ENCODE measurements at places on chromosomes 1 and 21.

DNA sequence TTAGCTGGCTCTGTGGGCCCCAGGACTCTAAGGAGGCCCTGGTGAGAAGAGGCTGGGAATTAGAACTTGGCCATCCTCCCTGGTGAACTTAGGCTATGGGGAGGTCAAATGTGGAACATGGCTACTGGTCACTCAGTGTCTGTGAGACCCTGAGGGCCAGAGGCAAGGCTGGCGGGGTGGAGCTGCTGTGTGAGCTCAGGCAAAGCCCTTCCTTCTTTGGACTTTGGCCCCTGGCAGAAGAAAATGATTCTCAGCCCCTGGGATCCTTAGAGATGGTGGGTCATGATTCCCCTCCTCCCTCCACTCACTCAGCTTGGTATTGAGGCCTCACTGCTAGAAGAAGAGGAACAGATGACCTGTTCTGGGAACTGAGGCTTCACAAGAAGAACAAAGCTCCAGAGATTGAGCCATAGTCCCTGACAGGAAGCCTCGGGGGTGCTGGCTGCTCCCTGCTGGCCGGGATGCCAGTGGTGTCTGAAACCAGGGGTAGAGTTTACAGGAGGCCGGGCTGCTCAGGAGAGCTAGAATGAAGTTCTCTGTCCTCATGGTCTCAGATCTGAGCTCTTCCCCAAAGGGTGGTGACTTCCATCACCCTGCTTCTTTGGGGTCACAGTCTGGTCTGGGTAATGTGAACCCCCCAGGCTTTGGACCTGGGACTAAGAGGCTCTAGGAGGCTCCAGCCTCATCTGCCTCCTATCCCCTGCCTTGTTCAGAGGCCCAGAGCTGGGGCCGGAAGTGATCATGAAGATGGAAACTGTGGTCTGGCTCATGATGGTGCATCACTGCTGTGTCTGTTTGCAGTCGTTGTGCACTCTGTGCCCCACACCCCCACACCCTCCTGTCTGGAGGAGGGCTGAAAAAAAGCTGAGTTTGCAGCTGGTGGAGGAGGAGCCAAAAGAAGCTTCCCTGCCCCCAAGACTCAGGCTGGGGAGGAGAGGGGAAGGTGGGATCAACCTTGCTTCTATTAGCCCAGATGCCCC, 905 bp downstream of the BTBD19 start:
- no peak for DNase-seq

DNA sequence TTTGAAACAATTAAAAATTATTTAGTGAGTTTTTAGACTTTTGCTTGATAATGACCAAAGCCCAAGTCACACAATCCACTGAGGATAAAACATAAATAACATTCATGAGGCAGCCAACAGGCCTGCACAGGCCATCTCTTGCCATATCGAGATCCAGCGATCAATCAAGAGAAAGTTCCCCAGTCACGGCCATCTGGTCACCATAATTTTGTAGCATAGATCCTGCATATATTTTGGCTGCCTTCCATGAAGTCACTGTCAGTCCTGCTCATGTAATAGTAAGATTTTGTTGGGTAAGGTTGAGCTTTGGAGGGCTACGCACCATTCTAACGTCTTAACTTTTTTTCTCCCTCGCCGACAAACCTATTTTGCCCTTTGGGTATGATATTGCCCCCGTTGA, 17.5 kb downstream of the KPNA6 start:
- DNase-seq: no peak

- DNase-seq: no peak
Observed at GRCh38 chr1:243213045-243213787, 41.9 kb downstream of the CEP170 start.

DNA sequence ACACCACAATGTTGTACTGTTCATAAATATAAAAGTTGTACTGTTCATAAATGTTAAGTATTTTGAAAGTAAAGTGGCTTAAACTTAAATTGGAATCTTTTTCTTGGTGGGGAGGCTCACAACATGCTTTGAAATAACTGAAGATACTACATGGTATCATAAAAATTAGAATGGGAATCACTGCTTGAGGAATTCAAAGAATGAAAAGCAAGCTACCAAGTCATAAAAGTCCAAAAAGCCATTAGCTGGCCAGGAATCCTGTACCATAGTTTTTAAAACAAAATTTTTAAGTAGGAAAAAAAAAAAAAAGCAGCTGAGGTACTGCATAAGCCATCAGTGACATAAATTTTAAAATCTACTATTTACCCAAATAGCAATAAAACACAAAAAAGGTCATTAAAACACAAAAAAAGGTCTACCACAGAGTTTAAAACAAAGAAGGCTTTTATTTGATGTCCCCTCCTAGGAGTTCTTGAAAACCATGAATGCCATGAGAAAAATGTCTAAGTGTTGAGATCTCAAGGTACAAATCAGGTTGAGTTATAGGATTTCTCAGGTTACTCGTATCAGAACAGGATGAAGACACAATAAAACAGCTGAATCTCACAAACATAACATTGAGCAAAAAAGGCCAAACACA, 8.6 kb downstream of the ZZZ3 start:
- no peak for DNase-seq

DNA sequence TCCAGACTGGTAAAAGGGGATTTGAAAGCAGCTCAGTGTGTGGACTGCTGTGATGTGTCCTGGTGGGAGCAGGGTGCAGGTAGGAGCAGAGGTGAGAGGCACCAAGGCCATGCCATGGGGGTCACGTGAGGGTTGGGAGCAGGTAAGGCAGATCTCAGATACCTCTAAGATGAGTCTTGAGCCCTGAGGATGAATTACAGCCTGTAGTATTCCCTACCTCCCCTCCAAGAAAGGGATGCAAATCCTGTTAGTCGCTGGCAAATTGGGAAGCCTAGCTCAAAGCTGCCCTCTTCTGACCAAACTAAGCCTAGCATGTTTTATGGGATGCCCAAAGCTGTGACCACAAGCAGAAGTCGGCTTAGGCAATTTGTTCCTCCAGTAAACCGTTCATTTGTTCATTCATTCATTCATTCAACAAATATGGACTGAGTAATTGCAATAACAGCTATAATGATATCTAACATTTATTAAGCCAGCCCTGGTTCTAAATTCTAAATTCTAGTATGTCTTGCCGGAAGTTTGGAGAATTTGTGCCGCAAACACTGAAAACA, 3.9 kb upstream of the NUAK2 start:
- DNase-seq: no peak

DNA sequence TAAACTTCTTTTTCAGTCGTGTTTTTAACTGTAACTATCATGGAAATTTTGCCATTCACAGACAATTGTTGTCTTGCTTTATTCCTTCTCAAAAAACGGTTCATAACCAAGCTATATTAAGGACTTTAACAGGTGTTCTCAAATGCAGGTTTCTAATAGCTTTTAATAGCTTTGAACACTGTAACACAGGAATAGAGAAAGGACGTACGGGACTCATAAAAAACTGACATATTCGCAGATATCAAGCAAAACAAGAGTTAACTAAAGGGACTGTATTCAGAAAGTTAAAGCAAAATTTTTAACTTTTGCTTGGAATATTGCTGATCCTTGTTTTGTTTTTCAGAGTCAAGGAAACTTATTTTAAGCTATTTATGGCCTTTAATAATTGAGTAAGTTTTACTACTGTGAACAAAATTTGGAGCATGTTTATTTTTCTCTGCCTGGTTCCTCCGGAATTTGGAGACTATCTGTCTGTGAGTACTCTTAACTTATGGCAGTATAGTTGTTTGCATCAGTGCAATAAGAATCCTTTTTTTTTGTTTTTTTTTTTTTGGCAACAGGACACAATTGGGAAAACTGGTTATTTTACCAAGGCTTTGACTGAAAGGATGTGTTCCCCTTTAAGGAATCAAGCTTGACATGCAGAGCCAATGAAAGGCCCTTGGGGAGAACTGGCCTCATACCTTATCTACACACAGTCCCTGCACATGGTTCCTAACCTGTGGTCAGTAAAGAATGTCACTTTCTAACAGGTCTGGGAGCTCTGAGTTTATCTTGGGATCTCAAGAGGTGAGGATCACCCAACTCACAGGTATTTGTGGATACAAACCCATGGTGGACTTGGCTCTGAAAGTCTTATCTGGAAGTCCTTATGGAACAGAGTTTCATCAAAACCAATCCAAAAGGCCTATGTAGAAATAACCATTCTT, 5.8 kb upstream of the CD46 start:
- DNase-seq: no peak

DNA sequence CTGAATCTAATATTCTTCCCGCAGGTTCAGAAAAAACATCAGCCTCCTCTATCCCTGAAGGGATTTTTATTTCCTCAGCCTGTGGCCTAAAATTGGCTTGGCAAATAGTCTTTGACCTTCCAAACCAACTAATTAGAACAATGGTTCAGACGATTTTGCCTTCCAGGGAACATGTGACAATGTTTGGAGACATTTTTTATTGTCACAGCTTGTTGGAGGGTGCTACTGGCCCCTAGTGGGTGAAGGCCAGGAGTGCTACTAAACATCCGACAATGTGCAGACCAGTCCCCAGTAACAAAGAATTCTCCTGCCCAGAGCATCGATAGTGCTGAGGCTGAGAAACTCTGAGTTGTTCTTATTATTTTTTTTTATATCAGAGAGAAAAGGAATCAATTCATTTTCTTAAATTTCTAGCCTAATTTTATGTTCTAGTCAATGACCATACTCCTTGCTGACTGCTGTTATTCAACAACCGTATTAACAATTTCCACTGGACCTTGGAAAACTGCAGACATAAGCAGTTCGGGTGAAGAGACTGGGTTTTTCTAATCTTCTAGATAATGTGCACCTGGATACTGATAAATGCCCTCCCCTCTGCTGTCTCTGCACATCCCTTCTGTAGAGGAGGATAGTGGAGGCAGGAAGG, 280.7 kb downstream of the LMX1A start:
- DNase-seq: no peak

DNA sequence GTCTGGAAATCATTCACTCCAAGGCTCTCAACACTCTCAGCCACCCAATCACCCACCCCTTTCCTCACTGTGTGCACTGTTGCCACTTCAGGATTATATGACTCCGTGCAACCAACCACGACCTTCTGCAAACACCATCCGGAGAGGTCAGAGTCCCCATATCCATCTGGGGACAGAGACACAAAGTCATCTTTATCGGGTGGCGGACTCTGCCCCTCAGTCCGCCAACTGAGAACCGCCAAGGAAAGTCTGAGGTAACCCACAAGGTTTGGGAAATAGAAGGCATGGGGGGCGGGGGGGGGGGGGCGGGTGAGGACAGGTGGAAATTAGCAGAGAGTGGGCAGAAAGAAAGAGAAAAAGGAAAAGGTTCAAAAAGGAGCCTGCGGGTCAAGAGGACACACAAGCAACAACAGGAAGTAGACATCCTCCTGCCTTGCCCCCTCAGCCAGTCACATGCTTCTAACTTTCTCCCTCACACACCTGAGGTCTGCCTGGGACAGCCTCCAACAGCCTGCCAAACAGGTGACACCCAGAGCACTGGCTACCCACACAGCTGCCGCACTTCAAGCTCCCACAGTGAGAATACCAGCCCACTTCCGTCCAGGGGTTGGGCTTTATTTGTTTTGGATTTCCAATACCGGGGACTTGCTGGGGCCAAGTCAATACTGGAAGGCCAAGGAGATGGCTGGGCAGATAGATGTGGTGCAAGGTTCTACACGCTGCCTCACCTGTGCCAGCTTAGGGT, 58.1 kb downstream of the SSBP3 start:
- DNase-seq: no peak

DNA sequence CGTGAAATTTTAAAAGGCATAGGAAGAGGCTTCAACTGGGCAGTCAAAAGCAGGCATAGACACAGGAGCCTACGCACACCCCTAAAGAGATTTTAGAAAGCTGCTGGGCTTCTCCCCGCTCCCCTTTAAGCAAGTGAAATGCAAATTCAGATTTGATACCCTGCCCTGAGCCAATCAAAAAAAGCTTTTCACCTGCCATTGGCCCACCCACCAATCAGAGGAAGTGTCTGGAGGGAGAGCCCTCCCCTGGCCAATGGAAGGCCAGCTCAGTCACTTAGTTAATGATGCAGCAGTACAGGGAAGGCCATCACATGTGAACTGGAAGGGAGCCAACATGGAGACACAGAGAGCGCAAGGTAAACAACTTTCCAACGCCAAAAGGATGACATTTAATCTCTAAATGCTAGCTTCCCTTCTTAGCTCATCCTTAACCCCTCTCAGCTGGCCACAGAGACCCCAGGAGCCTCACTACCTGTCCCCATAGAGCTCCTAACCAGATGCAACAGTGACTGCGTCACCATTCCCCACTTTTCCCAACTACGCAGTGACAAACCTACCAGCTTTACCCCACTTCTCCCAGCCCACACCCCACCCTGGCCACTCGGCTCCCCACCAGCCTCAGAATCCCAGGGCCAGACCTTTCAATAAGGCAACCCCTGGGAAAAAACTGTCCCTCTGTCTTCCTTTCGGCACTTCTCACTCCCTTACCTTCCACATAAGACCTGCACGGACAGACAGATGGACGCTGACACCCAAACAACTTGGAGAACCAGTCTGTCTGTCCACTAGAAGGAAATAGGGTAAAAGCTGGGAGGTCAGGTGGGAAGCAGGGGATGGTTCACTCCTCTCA, 71.0 kb downstream of the CD46 start:
- no peak for DNase-seq

GRCh38 chr1:37755290-37755689, 9.6 kb downstream of the EPHA10 start:
- DNase-seq: no peak

GRCh38 chr1:219313961-219314360, 140.3 kb downstream of the LYPLAL1 start:
- no peak for DNase-seq

DNA sequence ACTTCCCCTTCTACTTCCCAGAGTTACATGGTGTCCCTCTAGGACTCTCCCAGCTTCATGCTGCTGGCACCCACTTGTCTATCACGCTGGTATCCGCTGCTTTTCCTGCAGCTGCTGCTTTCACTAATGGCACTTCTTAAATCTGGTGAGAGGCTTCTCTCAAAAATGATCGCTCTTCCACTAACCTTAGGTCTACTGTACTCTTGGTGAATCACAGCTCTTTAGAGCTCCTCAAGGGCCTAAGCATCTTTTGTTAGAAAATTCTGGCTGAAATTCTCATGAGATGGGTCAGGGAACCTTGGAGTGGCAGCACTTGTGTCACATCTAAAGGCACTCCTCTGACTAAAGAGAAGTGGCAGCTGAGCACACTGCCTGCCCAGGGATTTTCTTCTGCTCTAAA, 32.1 kb downstream of the ZMYND12 start:
- DNase-seq: no peak

DNA sequence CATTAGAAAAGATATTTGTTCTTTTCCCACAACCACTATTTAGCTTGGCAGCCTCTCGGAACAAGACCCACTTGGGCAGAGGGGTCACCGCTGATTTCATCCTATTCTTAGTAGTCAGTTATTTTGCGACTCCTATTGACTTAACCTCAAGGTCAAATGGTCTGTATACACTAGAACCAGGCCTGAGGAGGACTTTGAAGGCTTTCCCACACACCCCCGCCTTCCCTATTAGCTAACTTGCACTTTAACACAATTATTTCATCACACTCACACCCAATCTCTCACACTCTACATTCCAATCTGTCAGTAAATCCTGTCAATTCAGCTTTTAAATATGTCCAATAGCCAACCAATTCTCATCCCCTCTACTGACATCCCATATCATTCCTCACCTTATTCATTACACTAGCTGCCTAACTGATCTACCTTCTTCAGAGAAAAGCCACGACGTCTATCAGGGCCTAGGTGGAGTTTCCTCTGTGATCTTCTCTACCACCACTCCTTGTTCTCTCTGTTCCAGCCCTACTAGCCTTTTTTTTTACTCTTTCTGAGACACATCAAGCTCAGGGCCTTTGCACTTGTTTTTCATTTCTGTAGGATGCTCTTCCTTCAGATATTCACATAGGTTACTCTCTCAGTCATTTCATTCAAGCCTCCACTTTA, 1.0 kb upstream of the NIBAN1 start:
- no peak for DNase-seq

GRCh38 chr1:94000510-94001282, 91.5 kb upstream of the GCLM start:
- DNase-seq: peak; percentile 89

All from vagina (tissue), 2 donors.